ENCODE measurements at places on chromosomes 5 and 9. TPM values are rescaled to one million over a fixed set of nuclear protein-coding genes. Genes with fewer than 3 reads are reported as not detected.
A peak's percentile ranks its signal among the peaks of the same experiment; 100 is the strongest.

- no peak for DNase-seq
Measured at GRCh38 chr9:108722396-108722795, 133.4 kb downstream of the ACTL7B start.

DNA sequence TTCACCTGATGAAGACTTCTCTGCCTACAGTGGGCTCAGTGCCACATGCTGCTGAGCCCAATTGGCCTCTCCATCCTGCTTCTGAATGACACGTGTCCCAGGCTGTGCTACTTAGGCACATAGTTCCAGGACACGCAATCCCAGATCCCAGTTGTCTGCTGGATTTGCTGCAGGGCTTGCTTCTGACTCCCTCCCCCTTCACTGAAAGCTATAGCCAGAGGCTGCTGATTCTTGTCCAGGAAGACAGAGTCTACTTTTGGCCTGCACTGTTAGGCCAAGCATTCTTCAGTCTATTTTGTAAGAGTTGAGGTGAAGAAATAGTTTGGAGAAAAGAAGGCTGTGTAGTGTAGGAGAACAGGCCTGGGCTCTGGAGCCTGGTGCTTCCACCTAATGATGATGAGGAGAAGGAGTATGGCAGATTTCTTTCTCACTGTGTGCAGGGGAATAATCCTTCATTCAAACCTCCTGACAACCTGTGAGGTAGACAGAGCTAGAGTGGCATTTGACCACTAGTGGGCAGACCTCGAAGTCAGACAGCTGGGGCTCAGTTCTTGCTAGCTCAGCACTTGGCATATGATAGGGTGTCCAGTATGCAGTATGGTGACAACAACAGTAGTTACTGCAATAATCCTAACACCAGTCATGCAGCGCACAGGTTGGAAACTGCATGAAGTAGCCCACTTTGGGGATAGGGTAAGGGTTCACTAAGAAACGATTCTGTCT is 19.5 kb upstream of the ASPN start:
- no peak for DNase-seq

DNA sequence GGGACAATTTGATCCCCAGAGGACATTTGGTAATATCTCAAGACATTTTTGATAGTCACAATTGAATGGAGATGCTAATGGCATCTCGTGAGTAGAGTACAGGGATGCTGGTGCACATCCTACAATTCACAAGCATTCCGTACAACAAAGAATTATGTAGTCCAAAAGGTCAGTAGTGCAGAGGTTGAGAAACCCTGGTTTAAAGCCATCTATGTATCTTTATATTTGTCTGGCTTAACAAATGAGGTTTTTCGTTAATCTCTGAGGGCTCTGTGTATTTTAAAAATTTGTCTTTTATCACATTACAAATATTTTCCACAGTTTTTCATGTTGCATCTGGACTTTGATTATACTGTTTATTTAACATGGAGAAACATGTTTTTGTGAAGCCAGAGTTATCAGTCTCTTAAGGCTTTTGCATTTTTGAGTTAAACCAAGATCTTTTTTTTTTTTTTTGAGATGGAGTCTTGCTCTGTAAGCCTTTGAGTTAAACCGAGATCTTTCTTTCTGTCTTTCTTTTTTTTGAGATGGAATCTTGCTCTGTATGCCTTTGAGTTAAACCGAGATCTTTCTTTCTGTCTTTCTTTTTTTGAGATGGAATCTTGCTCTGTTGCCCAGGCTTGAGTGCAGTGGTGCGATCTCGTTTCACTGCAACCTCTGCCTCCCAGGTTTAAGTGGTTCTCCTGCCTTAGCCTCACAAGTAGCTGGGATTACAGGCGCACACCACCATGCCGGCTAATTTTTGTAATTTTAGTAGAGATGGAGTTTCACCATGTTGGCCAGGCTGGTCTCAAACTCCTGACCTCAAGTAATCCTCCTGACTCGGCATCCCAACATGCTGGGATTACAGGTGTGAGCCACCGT is 2.8 kb downstream of the HSDL2 start:
- no peak for DNase-seq

GRCh38 chr9:112029921-112030444 is 133.4 kb downstream of the UGCG start:
- DNase-seq: no peak

GRCh38 chr5:102922799-102923477 is 167.8 kb downstream of the PAM start:
- no peak for DNase-seq

DNA sequence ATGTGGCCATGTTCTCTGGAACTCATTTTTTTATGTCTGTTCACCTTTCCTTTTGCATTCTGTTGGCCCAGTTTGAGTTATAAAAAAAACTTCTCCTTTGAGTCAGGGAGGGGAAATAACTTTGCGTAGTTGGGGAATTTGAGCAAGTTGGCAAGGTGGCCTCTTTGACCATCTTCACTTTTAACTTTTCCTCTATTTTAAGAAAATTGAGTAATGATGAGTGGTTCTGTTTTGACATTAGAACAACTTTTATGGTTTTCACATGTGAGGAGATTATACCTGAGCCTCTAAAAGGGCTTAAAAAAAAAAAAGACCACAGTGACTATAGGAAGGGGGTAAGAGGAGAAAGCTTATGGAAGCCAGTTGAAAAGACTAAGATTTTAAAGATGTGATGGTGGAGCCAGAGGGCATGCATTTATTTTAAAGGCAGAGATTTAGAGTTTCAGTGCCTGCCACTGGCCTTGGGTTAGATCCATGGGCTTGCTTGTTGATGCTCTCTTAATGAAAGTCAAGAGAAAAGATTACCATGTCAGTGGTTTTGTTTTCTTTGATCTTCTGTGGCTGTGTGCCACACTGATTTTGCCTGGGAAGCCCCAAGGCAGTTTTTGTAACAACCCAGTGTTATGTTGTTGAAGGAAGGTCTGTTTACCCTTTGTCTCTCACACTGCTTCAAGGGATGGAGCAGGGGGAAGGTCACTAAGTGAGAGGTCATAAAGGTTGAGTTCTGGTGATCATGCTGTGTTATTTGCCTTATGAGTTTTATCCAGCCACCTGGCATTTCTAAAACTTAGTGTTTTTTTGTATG is 219.7 kb upstream of the CD180 start:
- DNase-seq: no peak

DNA sequence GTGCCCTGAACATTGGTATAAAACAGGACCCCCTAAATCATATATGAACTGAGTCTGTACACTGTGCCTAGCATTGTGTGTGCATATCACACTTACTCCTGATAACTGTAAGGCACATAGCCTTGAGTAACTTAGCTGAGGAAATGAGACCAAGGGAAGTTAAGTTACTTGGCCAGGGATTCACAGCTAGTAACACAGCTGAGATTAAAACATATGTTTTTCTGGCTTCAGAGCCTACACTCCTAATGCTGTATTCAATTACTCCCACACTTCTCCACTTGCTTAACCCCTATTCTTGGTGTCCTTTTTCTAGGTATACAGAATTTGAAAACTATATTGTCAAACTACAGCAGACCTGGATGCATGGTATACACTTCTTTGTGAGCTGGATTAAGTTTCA is 12.8 kb downstream of the GHR start:
- no peak for DNase-seq

GRCh38 chr5:159103086-159103485 is 3.4 kb upstream of the EBF1 start:
- no peak for DNase-seq

GRCh38 chr9:134617836-134618162 is 23.8 kb upstream of the COL5A1 start:
- peak; percentile 15 for DNase-seq

- DNase-seq: no peak
Measured at GRCh38 chr5:139445325-139446170, 6.2 kb upstream of the DNAJC18 start.

GRCh38 chr5:43661102-43661501 is 58.1 kb downstream of the NNT start:
- DNase-seq: no peak

- DNase-seq: no peak
Measured at GRCh38 chr9:118957585-118957984, 411.6 kb downstream of the BRINP1 start.

- DNase-seq: no peak
Measured at GRCh38 chr9:74672237-74672636, 175.1 kb downstream of the RORB start.

DNA sequence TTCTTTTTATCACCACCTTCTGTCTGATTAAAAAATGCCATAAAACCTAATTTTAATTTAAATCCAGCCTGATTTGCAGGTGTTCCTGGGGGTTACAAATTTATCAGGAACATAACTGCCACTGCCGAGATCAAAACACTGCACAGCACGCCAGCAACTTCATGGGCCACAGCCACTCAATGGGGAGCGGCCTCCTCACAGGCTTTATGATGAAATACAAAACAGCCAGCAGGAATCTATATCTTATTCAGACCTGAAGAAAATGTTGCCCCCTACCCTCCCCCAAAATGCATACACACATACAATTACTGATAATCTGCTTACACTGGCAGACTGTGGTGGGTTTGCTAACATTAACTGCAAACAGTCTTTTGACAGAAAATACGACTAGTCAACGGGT is 151.7 kb upstream of the POU5F2 start:
- no peak for DNase-seq

DNA sequence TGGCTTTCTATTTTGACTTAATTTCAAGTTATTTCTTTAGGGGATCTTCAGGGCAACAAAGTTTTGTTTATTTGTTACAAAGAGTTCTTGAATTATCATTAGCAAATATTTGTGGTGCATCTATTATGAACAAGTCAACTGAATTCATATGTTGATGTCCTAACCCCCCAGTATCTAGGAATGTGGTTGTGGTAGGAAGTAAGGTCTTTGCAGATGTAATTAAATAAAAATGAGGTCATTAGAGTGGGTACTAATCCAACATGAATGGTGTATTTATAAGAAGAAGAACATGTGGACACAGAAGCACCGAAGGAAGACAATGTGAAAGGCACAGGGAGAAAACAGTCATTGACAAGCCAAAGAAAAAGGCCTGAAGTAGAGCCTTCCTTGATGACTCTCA is 474.0 kb upstream of the DAB2 start:
- no peak for DNase-seq

- DNase-seq: no peak
Measured at GRCh38 chr9:110753731-110754231, 85.2 kb downstream of the MUSK start.

DNA sequence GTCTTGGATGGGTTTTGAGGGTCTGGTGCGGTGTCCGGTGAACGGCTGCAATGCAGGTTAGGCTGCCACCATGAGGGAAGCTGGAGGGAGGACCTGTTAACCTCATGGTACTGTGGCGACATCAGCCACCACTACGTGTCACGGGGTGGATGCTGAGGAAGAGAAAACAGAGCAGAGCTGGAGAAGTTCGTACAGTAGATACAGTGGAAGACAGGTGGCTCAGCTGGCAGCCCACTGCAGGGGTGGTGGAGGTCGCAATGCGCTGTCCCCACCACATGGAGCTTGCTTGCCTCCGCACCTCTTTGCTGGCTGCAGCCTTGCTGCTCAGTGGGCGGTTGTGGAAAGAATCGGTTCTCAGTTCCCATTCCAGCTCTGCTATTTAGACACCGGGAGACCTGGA is 2.8 kb downstream of the DCANP1 start:
- no peak for DNase-seq

- DNase-seq: no peak
Measured at GRCh38 chr9:96299823-96300222, 2.2 kb downstream of the HSD17B3 start.

GRCh38 chr5:179275941-179276837 is 69.1 kb downstream of the ADAMTS2 start:
- DNase-seq: no peak

IL9 gene
- not detected for total RNA-seq

ANXA2R gene
- total RNA-seq: 39.2 TPM

DMRT2 gene
- not detected for total RNA-seq

MYO10 gene
- total RNA-seq: not detected
